ENCODE measurements at places on chromosomes 7 and 10.

DNA sequence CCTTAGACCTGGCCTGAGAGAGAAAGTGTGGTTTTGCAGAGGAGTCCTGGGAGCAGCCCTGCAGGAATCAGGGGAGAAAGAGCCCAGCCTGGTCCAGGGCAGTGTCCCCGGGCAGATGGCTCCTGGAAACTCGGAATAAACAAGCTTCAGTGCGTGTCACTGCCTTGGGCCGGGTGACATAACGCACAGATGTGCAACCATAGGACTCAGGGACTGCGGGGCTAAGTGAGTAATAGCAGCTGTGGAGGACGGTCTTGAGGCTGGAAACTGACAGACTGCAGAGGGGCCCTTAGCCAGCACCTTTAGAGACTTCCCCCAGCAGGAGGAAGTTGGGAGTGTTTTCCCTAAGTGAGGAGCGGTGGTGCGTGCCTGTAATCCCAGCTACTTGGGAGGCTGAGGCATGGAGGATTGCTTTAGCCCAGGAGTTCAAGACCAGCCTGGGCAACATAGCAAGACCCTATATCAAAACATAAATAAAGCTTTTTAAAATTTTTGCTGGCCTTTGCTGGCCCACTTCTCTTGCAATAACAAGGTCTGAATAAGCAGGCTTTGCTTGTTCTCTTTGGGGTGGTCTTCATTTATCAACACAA is 5.3 kb upstream of the CLIP2 start:
- DNase-seq, result no peak

DNA sequence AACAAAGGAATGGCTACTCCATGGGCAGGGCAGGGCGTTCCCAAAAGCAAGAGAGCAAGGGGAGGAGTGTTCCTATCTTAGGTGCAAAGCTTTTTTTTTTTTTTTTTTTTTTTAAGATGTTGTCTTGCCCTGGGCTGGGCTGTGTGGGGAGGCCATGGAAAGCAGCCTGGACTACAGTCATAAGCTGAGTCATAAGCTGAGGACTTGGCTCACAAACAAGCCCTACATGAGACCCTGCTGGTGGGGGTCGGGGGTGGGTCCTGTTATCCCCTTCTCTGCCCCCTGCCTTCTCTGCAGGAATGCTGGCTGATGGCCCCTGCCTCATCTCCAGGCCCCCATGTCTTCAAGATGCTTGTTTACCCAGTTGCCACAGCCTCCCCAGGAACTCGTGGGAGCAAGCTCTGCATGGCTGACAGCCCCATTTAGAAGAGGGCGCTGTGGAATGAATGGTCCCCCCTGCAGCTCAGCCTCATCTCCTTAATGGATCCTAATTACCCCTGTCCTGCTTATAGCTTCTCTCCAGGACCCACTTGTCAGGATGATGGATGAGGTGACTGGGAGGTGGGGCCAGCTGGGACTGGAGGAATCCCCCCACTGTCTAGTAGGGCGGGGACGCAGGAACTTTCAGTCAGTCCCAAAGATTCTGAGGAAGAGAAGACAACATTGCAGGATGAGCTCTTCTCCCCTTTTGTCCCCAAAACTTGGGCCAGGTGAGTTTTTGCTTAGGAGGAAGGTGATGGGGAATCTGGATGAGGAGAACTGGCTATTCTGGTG is 340.8 kb upstream of the PODXL start:
- DNase-seq, result no peak

GRCh38 chr10:110115784-110116520 is 91.5 kb upstream of the MXI1 start:
- no peak for DNase-seq

DNA sequence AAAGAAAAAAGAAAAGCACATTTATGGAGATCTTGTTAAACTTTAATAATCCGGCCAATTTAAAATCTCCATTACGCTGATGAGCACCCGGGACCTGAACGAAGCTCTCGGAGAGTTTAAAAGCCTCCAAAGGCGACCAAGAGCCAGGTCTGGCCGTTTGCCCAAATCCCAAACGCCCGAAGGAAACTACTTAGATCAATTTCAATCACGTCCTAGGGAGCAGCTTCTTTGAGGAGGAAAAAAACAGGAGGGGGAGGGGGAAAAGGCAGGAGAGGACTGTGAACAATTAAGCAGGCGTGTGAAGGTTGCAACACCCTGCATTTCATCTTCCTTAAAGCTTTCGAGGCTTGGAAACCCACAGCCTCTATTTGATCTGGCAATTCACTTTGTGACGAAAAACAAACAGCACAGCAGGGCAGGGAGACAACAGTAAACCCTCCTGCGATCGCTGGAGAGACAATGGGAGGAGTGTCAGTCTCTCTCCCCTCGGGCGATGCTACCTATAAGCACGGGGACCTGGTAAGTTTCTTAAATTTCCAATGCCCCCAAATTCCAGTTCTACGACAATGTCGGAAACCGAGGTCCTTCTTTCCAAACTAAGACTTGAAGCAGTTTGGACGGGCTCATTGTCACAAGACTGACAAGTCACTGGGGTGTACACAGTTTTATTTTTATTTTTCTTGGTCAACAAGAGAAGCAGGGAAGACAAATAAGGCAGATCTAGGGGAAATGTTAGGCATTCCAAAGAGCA is 1.2 kb downstream of the KLF6 start:
- no peak for DNase-seq

- DNase-seq, result no peak
Observed at GRCh38 chr7:3176112-3177000, 124.7 kb upstream of the SDK1 start.

- no peak for DNase-seq
Observed at GRCh38 chr7:124364283-124364682, 331.4 kb upstream of the TMEM229A start.

- DNase-seq, result no peak
Observed at GRCh38 chr7:105345725-105346124, 43.0 kb downstream of the SRPK2 start.

- DNase-seq, result no peak
Observed at GRCh38 chr10:132748545-132749370, 37.2 kb downstream of the NKX6-2 start.

GRCh38 chr7:146116521-146117222 is at the start of gene CNTNAP2:
Gene CNTNAP2, plus strand, starts transcription at chr7:146116801. Its CDS starts 76 bp downstream, at chr7:146116877.
- DNase-seq, result no peak

DNA sequence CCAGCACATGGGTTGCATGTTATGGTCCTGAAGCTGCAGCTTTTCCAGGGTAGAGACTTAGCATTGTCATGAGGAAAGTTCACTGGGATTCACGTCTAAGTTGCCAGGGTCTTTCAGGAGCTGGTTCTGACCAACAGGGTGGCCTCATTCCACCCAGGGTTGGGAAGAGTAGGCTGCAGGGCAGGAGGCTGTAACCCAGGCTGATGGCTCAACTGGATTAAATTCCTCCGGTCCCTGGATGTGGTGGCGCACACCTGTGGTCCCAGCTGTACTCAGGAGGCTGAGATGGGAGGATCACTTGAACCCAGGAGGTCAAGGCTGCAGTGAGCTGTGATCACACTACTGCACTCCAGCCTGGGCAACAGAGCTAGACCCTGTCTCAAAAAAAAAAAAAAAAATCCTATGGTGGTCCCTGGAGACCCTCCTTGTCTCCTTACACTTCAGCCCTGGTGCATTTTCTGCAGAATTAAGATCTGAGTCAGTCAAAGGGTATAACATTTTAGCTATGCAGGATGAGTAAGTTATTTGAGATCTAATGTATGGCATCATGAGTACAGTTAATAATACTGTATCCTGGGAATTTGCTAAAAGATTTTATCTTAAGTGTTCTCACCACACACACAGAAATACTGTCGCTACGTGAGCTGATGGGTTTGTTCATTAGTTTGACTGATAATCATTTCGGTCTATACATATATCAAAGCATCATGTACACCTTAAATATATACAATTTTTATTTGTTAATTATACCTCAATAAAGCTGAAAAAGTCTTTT is 44.0 kb downstream of the ASB13 start:
- DNase-seq, result no peak

GRCh38 chr10:11593612-11594011 is 17.8 kb downstream of the USP6NL start:
- DNase-seq, result no peak

Data from activated T-helper 1 cell treated with anti-CD3 and anti-CD28 coated beads, Interleukin-2, amount 50 U/mL, for 16 hours (primary cell).